ENCODE measurements at places on chromosomes 6 and 20.

- peak; percentile 71 for DNase-seq
Observed at GRCh38 chr6:134176264-134176975, 124.0 kb upstream of the SLC2A12 start.

DNA sequence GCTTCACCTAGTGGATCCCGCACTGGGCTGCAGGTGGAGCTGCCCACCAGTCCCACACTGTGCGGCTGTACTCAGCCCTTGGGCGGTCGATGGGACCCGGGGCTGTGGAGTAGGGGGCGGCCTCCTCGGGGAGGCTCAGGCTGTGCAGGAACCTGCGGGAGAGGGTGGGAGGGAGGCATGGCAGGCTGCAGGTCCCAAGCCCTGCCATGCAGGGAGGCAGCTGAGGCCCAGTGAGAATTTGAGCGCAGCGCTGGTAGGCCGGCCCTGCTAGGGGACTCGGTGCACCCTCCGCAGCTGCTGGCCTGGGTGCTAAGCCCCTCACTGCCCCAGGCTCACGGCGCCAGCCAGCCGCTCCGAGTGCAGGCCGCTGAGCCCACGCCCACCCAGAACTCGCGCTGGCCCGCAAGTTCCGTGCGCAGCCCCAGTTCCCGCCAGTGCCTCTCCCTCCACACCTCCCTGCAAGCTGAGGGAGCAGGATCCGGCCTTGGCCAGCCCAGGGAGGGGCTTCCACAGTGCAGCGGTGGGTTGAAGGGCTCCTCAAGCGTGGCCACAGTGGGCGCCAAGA lies 1407.6 kb downstream of the EPHA7 start:
- no peak for DNase-seq

DNA sequence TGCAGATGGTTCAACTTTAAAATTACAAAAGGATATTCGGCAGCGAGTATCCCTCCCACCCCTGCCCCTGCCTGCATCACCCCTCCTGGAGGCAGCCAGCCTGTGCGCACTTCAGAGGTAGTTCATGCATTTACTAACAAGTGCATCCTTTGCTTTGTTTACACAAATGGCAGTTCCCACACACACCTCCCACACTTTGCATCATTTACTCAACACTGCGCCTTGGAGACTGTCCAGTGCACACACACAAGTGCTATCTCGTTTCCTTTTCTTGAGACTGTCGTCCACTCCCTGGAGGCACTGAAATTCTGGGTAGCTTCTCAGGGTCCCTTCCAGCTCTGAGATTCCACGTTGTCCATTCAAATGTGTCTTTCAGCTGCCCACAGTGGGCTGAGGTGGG lies 53.1 kb upstream of the VSX1 start:
- no peak for DNase-seq

GRCh38 chr6:24032896-24033688 lies 92.9 kb upstream of the NRSN1 start:
- no peak for DNase-seq

DNA sequence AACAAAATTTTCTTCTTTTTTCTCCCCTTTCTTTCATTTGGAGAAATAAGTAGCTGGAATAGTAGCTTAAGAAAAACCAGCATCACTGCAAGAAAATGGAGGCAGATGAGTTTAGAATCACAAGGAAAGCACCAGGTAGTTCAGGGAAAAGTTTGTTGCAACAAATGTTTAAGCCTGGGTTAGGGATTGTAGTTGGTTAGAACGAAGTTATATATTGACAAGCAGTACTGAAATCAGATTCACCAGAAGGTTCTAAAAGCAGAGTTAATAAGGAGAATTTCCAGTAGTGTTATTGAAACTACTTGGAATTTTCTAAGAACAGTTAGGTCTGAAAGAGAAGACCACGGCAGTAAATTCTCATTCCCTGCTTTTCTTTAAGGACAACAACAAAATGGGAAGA lies 70.2 kb downstream of the BMP2 start:
- no peak for DNase-seq

DNA sequence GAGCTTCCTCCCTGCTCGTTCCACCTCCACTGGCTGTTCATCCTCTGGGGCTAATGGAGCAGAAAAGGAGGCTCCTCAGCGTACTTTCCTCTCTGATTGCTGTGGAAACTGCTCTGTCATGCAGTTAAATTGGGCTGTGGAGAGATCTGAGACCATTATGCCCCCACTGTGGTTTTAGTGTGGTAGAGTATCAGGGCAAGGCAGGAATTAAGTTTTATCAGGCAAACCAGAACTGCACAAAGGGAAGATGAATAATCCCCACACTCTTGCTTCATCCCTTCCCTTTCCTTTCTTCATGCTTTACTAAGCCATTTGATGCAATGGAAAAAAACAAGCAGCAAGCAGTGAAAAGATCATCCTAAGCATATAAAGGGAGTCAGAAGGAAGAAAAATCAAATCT lies 11.9 kb upstream of the ME1 start:
- no peak for DNase-seq

DNA sequence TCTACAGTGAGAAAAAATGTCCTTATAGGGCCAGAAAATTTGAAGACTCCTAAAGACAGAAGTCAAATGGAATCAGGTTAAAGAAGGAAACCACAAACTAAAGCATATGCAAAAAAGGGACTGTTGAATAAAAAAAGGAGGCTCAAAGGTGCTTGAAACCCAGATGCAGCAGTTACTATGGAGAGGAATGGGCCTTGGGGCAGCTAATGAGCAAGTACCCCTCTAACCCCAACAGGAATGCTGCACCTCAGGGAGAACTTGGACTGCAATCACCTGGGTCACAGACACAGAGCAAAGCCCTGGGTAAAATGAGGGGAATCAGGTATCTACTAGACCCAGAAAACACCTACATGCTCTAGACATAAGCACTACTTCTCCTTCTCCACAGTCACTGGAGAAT lies 313.9 kb downstream of the UBE3D start:
- DNase-seq, result no peak

- no peak for DNase-seq
Observed at GRCh38 chr6:13006578-13007300, 290.2 kb downstream of the PHACTR1 start.

DNA sequence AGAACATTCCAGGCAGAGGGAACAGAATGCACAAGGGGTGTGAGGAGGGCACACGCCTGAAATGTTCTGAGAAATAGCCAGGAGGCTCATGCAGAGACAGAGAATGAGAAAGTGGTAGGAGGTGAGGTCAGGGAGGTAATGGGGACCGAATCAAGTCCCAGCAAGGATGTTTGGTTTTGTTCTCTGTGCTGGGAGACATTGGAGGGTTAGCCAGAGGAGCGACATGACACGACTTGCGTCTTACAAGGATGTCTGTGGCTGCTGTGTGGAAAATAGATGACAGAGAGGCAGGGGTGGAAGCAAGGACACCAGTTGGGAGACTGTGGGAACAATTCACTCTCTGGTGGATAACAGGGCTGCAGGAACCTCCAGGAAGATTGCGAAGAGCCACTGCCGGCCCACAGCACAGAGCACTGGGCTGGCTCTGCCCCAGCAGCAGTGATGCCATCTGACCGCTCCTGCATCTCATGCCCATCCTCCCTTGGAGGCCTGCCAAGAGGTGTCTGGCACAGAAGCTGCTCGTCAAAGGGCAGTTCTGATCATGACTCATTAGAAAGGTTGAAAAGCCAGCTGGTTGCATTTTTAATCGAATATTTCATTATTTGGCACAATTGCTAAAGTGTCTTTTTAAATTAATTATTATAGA lies 57.7 kb upstream of the CD83 start:
- DNase-seq, result no peak

GRCh38 chr6:169807229-169807628 lies 55.8 kb downstream of the ERMARD start:
- DNase-seq, result peak; percentile 47

DNA sequence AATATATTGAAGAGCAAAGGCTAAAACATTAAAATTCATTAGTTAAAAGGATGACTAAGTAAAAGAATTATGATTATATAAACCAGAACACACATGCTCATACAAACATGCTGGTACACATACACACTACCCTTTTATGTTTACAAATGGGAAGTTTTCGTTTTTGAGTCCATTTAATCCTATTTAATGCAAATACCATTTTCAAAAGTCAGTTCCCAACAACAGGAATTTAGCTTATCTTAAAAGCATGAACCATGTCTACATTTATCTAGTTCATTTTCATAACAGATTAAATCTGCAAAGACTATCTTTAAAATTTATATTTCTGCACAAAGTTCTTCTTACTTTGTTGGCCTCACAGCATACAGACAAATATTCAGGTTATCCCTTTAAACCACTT lies 42.5 kb downstream of the MAN1A1 start:
- no peak for DNase-seq

- no peak for DNase-seq
Observed at GRCh38 chr6:63565727-63566596, 6.3 kb upstream of the LOC128125822 start.

DNA sequence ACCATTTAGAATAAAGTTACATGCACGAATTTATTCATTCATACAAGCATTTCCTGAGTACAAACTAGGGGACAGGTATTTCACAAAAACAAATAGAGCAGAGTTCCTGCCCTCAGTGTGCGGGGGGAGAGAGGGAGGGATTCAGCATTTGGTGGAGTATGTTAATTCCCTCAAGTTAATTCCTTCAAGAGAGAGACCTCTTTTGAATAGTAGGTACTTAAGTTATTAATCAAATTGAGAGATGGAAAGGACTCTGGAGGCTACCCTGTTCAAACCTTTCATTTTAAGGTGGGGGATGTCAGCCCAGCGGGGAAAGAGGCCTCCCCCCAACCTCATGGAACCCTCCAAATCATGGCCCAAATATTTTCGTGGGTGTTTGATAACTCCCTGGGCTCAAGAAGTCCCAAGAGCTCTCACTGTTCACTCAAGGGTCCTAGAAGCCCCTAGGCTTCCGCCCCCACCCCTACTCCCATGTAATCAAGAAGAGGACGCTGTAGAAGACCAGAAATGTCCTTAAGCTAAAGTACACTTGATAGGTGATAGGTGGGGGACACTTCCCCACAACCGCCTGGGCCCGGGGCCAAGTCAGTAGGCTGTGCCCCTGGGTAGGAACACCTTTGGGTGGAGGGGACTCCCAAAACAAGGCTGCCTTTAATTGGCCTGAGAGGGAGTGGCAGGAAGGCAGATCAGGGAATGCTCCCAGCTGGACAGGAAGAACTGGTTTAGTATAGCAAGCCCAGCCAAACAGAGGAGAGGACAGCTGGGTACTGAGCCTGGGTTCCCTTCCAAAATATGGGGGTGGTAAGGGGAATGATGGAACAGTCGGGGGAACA lies 2.9 kb downstream of the SDC4 start:
- no peak for DNase-seq

DNA sequence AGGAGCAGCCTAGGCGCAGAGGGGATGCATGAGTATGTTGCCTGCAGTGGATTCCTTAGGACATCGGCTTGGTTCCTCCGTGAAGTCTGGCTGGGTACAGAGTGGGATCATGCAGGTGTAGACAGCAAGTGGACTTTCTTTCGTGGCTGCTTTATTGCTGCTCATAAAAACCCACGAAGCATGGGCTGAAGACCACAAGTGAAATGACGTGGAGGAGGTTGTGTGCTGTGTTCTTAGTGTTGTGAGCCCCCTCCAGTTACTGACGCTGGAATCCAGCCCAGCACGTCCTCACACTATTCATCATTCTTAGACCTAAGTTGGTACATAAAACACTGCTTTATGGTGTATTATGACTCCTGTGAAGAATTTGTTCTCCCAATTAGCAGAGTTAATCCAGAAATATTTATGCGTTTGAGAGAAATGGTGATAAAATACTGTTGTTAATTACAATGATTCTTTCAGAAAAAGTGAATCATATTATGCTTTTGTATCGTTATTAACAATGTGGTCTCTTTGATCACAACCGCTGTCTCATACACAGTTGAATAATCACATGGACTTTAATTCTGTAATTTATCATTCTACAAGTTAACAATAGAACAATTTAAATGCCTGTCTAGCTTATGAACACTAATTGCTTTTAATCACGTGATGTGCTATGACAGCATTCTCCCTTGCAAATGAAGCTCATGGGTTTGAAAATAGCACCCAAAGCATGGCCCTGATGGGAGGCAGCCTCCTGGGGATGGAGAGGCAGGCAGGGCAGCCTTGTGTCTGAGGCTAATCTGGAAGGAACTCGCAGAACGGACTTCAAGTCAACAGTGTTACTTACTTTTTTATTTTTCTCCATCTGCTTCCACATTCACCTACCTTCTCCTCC lies 233.9 kb upstream of the SYNDIG1 start:
- no peak for DNase-seq

GRCh38 chr20:58791286-58791685 lies 59.4 kb downstream of the GNAS-AS1 start:
- no peak for DNase-seq

GRCh38 chr6:34529665-34530327 lies 26.3 kb downstream of the SPDEF start:
- no peak for DNase-seq

GRCh38 chr6:11222385-11223277 lies 9.8 kb downstream of the NEDD9 start:
- no peak for DNase-seq

- DNase-seq, result peak; percentile 32
Observed at GRCh38 chr20:40956542-40957264, 71.9 kb upstream of the TOP1 start.

DNA sequence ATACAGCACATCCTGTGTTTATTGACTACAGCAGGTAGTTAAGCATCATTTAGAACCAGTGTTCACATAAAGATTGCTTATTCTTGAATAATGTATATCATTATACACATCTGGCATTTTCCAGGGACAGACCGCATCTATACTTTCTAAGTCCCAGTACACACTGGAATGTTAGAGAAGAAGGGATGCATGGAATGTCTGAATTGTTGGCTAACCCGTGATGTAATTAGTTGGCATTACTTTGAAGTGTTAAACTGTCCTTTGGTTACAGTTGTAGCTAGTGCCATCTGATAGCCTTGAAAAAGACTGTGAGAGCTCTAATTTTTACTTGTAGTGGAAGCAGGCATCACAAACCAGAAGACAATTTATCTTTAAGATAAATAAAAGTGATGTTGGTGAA lies 29.8 kb upstream of the MCHR2 start:
- DNase-seq, result no peak

DNA sequence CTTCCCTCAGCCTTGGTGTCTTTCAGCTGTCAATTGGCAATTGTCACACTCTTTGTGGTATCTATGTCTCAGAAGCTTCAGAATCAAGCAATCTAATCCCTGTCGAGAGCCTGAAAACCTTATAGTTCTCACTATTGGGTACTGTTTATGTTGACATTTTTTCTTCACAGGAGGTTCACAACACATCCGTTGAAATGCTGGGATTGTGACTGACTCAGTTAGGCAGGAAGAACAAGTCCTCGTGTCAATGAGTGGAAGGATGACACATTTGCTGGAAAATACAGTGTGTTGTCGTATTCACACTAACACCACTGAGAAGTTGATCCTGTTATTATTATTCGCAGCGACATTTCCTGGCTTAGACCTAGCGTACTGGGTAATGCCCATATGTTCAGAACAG lies 163.9 kb upstream of the CITED2 start:
- DNase-seq, result no peak

GRCh38 chr6:56650191-56650590 lies 7.5 kb upstream of the DST start:
- DNase-seq, result no peak

- DNase-seq, result no peak
Observed at GRCh38 chr6:116017546-116018295, 43.0 kb downstream of the FRK start.

GRCh38 chr6:155660251-155660977 lies 204.8 kb upstream of the NOX3 start:
- DNase-seq, result no peak

All from activated CD8-positive, alpha-beta memory T cell treated with anti-CD3 and anti-CD28 coated beads for 24 hours (primary cell).